ENCODE measurements at places on chromosomes 5 and 9.

DNA sequence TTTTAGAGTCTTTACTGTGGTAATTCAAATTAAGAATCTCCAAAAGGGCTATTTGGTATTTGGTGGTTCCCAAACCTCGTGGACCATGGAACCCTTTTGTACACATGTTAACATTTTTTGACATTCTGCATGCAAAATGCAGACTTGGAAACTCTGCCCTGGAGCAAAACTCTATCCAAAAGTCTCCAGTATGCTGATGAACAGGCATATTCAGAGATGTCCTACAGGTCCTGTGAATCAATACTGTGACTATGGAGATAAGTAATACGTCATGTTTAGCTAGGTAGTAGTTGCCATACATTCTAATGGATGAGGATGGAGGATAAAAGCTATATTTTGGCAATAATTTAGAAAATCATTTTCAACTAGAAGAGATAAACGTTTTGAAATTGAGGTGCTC lies 218.1 kb downstream of the SMARCA2 start:
- no peak for DNase-seq

- no peak for DNase-seq
Measured at GRCh38 chr9:113350107-113350661, 843 bp downstream of the BSPRY start.

GRCh38 chr5:171597946-171598640 lies 178.6 kb downstream of the FGF18 start:
- no peak for DNase-seq

GRCh38 chr5:3393920-3394597 lies 201.6 kb upstream of the IRX1 start:
- DNase-seq: no peak

DNA sequence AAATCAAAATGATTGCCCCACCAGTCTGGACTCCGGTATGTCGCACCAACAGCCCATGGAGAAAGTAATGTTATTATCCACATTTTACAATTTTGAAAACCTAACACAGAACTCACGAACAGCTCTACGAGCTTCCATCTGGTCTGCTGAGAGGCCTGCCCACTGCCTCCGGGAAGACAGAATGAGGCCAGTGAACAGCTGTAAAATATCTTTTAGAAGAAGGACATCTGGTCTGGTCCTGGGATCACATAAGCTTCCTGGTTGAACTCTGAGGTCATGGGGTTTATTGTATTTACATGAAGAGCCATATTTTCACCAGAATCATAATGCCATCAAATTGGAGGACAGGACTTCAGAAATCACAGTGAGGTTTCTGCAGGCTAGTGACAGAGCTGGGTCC lies 89.0 kb downstream of the FRMD3 start:
- DNase-seq: no peak

DNA sequence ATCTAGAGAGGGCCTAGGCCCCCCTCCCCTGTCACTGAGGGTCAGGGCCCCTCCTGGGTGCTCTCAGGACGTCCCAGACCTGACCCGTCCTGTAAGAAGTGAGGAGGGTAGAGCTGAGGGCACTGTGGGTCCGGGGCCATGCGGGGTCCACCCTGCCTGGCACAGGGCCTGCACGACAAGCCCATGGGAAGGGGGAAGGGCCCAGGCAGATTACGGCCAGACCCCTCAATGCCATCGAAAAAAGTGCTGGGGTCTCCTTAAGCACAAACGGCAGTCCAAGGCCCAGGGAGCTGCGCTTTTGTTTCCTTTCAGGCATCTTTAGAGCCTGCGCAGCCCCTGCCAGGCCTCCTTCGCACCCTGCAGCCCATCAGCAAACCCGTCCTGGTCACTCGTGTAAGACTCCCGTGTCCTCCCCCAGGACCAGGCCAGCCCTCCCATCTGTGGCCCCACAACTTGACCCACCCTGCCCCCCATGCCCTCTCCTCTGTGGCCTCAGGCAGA lies 4.4 kb upstream of the EXOC3 start:
- DNase-seq: no peak

DNA sequence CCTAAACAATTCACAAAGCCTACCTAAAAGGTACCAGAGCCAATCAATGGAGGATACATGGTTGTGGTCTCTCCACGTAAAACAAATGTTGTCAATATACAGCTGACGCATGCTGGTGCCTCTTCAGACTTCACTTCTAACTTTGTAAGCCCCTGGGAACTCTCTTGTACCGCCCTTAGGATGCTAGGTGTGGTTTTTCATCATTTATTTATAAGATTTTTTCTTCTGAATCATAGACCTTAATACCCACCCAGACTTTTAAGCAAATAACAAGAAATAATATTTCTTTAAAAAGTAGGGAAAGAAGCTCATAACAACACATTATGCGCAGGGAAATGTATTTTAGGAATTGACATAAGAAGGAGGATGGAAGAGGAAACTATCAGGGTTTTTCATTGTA lies 33.0 kb downstream of the SSBP2 start:
- no peak for DNase-seq

DNA sequence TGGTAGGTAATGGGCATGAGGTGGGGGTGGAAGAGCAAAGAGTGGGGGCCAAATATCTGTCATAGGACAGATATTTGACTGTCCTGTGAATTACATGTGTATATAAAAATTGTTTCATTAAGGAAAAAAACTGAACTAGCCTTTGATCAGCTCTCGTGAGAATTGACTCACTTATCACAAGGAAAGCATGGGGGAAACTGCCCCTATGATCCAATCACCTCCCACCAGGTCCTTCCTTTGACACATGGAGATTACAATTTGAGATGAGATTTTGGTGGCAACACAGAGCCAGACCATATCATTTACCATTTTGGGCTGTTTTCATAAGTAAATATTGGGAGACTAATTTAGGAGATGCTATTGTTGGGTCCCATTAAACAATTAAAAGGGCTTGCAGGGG lies 63.2 kb upstream of the FYB1 start:
- DNase-seq: no peak

- DNase-seq: no peak
Measured at GRCh38 chr9:114112778-114113584, 13.9 kb upstream of the KIF12 start.

DNA sequence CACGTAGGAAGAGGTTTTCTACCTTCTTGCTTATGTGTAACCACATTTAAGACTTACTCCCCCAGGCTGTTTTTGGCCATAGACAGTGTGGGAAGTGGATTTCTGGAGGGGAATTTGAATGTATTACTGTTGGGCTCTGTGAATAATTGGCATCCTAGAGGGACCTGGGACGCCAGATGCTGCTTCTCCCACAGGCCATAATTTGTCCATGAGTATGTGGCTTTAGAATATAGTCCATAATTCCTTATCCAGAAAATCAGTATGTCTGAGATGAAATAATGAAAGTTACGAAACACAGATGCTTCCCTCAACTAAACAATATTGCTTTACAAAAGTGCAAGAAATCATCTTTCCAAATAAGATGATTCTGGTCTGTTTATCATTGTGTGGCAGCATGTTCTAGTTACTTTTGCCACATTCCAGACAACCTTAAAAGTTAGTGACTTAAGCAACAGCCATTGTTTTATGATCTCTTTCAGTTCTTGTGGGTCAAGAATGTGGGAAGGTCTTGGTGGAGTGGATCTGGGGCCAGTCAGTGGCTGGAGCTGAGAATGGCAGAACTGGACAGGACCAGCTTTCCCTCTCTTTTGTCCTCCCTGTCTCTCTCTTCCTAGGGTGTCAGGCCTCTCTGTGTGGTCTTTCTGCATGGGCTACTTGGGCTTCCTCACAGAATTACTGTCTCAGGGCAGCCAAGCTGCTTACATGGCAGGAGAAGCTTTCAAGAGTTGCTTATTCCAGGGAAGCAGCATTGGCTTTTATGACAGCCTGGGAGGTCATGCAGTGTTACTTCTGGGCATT lies 79.4 kb downstream of the FBXL7 start:
- no peak for DNase-seq

DNA sequence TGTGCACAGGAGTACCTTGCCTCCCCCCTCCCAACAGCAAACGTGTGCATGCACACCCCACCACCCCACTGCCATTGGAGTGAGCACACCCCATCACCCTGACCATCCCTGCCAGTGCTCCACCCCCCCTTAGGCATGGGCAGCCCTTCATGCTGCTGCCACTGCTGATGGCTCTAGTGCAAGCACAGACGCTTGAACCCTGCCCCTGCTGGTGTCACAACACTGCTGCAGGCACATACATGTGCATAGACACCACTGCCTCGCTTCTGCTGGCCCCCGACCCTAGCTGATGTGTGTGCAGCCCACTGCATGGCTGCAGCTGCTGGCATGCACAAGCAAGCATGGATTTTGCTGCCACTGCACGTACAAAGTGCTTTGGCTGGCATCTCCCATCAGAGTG lies 16.0 kb upstream of the RGS7BP start:
- no peak for DNase-seq

- DNase-seq: no peak
Measured at GRCh38 chr9:134485653-134486052, 155.9 kb upstream of the COL5A1 start.

DNA sequence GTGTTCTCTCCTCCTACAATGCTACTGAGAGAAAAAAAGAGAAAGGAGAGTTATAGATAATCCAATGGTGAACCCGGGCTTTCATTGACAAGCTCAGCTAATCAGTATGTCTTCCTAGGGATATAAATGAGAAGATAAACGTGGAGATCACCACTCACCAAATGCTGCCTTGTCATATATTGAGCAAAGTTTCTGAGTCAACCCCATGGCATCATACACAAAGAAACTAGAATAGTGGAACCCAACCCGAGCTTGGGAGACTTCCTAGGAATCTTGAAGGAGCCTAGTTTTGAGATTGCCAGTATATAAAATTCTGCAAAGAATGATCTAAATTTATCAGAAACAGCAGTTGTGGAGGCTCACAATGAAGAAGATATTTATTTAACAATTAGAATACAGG lies 47.8 kb downstream of the PTPN3 start:
- no peak for DNase-seq

GRCh38 chr5:56164376-56164775 lies 68.8 kb downstream of the ANKRD55 start:
- no peak for DNase-seq

DNA sequence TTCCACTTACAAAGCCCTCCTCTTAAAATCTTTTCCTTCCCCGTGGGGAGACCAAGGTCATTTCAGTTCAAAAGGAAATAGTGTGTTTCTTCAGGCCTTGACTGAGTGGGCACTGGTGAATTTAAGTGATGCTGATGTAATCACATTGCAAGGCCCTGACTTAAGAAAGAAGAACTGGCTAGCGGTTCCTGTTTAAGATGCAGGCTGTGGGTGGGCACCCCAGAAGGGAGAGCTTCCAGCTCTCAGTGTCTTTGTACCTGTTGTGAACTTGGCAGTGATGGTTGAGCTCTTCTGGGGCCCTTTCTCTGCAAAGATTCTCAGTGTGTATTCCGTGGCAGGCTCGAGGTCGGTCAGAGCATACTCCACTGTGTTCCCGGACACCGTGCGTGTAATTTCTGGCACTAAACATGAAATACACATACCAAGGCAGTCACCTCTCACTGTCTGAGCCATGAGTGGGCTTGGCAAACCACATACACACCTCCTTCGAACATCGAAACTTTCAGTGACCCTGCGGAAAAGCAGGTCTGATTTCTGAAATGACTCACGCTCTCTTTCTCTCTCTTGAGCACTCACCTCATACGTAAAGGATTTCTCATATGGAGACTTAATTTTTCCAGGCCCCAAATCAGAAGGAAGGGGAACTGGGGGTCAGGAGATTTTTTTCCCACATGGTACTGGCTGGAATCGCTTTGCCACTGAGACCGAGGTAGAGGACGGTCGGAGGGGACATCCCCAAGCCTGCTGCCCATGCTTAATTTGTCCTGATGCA lies 81.9 kb downstream of the TNC start:
- no peak for DNase-seq

DNA sequence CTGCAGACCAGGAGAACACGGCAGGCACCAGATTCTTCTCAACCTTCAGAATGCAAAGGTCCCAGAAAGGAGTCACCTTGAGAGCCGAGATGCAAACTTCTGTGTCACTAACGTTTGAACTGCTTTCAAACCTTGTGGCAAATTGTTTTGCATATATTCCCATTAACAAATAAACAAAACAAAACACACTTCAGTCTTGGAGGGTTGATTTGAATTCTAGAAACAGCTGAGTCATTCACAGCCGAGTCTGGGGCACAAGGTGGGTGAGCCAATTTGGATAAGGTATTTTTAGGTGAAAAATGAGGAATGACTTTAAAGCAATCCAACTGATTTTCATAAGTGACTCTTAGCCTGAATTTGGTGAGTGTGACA lies 38.8 kb upstream of the ANKRD33B start:
- no peak for DNase-seq

DNA sequence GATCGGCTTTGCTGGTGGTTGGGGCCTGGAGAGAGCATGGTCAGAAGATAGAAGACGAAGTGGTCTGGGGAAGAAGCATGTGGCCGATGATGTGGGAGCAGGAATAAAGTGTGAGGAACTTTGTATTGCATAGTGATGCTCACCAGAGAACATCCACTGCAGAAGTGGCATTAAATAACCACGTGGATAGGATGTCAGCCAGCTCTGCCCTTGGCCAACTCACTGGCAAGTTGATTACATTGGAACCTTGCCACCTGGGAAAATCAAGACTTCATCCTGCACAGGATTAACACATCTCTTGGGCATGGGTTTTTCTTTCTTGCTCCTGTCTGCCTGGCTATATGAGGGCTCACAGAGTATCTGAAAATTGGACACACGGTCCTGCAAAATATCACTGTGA lies 217.4 kb downstream of the DMRT2 start:
- DNase-seq: no peak

DNA sequence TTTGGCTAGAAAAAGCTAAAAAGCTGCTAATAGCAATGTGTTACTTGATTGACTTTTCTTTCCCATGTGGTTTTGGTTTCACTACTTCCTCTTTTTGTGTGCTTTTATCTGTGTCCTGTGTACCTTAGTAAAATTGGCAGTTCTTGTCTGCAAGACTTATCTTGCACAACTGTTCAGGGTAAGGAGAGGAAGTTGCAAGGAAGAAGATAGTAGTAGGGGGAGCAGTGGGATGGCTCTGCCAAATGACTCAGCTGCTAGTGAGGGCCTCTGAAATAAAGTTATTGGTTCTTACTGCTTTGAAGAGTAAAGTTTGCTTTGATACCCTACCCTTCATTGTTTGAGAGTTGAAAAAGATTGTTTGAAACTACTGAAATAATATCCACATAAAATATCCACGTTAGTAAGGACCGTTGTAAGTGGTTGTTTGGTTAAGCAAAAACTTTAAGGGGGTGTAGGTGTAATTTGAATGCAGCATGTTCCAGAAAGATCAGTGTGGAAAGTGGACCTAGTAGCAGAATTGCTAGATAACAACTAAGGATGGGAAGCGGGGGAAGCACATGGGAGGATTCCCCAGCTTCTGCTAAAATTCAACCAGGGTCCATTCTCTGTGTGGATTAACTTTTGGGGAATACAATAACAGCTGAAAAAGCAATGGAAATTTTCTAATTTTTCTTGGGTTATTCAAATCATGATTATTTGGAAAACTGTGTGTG lies 123.5 kb downstream of the SCAMP1 start:
- no peak for DNase-seq

DNA sequence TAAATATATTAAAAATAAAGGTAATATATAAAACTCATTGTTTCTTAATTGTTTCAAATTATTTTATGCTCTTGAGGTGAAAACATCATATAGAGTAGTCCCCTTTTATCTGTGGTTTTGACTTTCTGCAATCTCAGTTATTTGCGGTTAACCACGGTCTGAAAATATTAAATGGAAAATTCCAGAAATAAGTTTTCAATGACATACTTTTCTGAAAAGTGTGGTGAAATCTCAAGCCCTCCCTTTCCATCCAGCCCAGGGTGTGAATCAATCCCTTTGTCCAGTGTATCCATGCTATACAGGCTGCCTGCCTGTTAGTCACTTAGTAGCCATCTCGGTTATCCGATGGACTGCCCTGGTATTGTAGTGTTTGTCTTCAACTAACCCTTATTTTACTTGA lies 546.7 kb upstream of the DMAC1 start:
- DNase-seq: no peak
